H9 (cell line): ENCODE measurements at places on chromosomes 4 and X.

DNA sequence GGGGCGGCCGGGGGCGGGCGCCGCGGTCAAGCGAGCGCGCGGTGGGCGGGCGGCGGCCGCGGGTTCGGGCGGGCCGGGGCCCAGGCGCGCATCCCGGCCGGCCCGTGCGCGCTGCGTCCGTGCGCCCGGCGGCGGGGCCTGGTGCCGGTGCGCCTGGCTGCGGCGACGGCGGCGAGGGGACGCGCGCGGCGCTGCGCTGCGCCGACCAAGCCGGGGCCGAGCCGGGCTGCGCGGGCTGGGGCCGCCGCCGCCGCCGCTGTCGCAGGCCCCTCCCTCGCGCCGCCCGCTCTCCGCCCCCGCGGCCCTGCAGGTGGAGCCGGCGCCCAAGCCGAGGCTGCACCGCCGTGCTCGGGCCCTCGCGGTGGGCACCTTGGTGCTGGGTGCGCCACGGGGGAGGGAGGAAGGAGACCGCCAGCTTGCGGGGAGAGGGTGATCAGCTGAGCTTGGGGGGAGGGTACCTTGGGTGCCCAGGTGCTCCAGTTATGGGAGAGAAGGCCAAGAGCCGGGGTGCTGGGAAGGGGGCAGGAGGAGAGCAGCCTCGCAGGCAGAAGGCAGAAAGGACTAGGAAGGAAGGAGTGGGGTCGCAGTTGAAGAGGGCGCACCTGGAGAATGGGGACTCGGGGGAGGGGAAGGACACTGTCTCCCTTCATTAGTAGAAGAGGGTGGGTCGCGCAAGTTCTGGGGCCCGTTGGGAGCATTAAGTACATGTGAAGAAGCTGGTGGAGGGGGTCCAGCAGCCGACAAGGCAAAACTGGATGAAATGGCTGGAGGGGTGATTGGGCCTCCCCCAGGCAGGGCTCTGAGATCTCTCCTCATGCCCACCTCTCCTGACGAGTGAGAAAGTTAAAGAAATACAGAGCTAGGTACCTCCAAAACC lies at the start of gene PPP2R2C:
Gene PPP2R2C, minus strand, starts transcription at position 228 of the 877 bp plus-strand sequence. CDS start 385 bp downstream, outside the sequence.
- DNase-seq: peak; percentile 42

GRCh38 chr4:7398104-7398423 lies 36.7 kb downstream of the PSAPL1 start:
- DNase-seq: no peak

DNA sequence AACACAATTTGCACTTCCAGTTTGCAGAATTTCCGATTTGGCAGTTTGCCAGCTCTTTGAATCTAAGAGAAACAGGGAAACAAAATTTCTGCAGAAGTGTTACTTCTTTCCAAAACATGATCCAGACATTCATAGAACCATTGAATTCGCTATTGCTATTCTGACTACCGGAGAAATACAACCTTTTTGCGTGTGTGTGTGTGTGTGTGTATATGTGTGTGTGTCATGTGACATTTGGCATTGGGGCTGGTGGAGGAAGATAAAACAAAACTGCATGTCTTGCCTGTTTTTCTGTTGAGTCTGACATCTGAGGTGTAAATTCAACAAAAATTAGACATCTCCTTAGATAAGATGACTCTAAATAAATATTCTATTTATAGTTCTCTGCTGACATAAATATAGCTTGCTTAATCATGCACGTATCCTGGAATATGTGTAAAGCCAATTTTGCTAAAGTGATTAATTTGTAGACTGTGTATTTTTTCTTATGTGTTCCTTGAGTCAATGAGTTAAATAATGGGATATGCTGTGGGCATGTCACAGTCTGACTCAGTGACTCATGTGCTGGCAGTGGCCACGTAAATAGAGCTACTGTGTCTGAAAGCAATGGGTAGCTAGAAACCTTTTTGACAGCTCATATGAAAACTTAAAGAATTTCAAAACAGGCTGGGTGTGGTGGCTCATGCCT lies 98.9 kb downstream of the HPGD start:
- no peak for DNase-seq

DNA sequence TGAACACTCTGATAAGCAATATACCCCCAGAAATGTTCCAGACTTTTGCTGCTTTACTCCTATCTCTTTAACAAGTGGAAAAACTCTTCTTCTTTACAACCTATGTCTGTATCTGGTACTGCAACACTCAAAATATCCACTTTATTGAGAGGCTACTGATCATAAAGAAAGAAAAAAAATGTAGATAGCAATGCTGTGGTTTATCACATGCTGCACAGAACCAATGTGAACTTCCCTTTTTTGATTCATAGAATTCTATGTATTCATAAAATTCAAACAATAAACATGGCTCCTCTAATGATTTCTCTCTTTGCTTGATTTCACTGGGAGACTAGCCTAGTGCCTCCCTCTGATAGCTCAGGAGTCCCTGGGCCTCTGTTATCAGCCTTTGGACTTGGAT lies 223.5 kb downstream of the ZNF674 start:
- no peak for DNase-seq

DNA sequence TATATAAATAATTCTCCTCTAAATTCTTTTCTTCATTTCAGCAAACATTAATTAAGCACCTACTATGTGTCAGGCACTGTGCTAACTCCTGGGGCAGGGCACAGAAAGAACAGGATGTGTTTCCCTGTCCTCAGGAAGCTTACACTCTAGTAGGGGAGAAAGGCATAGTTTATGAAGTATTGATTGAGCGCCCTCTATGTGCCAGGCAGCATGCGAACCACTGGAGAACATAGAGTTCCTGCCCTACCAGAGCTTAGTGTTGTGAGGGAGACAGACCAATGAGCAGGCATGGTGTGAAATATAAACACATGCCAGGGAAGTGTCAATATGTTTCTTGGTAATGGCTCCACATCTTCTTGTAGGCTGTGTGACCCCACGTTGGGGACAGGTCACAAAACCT lies 3.7 kb downstream of the ADGRG4 start:
- no peak for DNase-seq

DNA sequence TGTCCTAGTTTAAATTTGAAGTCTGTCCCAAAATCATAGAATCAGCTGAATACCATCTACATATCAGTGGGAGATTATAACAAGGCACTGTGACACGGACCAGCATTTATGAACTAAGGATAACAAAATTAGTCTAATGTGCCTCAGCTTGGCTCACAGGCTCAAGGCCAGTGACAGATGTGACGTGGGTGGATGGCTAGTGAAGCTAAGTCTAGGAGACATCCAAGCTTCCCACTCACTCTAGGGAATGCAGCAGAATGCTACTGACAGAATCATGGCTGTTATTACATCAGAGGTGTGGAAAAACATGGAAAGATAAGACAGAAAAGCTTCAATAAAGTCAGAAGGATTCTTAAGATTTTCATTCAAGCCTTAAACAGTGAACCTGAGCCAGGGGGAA lies 329.9 kb downstream of the NAF1 start:
- DNase-seq: no peak

GRCh38 chrX:147119088-147119487 lies 304.5 kb upstream of the CXorf51A start:
- DNase-seq: no peak
